ENCODE measurements at places on chromosomes 3 and 15. TPM values are rescaled to one million over a fixed set of nuclear protein-coding genes. Genes with fewer than 3 reads are reported as not detected.

DNA sequence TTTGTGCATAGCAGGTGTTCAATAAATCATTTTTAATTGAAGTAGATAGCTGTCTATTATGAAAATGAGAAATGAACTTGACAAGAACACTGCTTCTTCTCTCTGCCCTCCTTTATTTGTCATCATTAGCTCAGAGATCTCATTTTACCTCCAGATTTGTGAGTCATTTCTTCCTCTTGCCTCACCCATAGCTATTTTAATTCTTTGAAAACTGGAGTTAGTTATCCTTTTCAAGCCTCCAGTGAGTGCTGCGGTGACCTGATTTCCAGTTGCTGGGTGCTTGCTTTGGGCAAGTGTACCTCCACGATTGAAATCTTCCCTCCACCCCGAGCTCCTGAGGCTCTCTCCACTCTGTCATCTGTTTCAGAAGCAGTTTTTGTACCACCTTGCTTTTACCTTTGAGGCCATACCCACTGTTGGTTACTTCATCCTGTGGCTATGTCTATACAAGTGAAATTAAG lies 114.6 kb downstream of the NFKBIZ start:
- H3K27me3 ChIP-seq: no peaks in the 10 kb centered on the region
- DNase-seq: no peak
- peak overlapping the region; percentile 77 for H3K27ac ChIP-seq
- no peaks in the 10 kb centered on the region for H3K36me3 ChIP-seq
- peaks cover 24% of the 10 kb centered on the region for H3K4me1 ChIP-seq
- no peak overlapping the region for H3K4me3 ChIP-seq

- H3K4me3 ChIP-seq: no peak overlapping the region
- H3K36me3 ChIP-seq: peaks cover 14% of the 10 kb centered on the region
- no peak for DNase-seq
- H3K4me1 ChIP-seq: no peaks in the 10 kb centered on the region
- no peak overlapping the region for H3K27ac ChIP-seq
- H3K27me3 ChIP-seq: no peaks in the 10 kb centered on the region
Observed at GRCh38 chr3:139493826-139494385, 17.6 kb upstream of the RBP2 start.

OIP5 gene
- 1.4 TPM for total RNA-seq

- peaks cover 48% of the 10 kb centered on the region for H3K27me3 ChIP-seq
- no peak overlapping the region for H3K27ac ChIP-seq
- peaks cover 22% of the 10 kb centered on the region for H3K4me1 ChIP-seq
- H3K36me3 ChIP-seq: no peaks in the 10 kb centered on the region
- H3K4me3 ChIP-seq: no peak overlapping the region
- no peak for DNase-seq
Observed at GRCh38 chr3:173399044-173399443, 1.5 kb downstream of the NLGN1 start.

DNA sequence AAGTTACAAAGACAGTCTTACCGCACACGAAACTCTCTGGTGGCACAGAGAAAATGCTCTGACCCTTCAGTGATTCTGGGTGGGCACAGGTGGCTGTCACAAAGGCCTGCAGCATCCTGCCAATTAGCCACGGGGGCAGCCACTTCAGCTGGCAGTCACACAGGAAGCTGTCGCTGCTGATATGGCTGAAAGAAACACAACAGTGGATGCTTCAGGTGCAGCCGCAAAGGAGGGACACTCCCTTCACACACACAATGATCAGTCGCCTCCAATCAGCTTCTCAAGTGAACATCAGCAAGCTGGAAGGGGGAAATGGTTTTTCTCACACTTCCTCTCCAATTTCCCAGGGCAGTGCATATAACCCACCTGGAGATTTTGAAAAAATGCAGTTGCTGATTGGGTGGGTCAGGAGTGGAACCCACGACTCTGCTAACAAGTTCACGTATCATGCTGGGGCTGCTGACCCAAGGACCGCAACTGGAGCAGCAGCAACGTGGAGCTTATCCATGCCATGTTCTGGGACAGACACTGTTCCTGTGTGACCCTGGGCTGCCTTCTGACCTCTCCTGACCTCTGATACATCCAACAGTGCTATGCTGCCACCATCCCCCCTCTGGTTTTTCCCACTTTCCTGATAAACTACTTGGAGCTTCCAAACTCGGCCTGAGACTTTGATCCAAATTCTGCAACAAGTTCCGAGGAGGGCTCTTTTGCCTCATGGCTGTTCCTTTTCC lies 106.6 kb downstream of the LRIG1 start:
- H3K27ac ChIP-seq: peak overlapping the region; percentile 85
- H3K36me3 ChIP-seq: no peaks in the 10 kb centered on the region
- peaks cover 53% of the 10 kb centered on the region for H3K4me1 ChIP-seq
- no peaks in the 10 kb centered on the region for H3K27me3 ChIP-seq
- DNase-seq: no peak

DNA sequence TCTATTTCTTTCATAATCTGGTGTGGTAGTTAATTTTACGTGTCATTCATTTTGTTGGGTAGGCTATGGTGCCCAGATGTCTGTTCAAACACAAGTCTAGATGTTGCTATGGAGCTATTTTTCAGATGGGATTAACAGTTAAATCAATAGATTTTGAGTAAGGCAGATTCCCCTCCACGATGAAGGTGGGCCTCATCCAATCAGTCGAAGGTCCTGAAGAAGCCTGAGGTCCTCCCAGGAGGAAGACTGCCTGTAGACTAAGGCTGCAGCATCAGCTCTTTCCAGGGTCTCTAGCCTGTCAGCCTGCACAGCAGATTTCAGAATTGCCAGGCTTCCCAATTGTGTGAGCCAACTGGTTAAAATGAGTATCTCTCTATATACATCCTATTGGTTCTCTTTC lies 92.9 kb downstream of the GABRB3 start:
- no peak for DNase-seq
- no peak overlapping the region for H3K27ac ChIP-seq
- no peak overlapping the region for H3K4me3 ChIP-seq

GPR176 gene
- 0.12 TPM for total RNA-seq

DHX30 gene
- total RNA-seq: 71.3 TPM

DNA sequence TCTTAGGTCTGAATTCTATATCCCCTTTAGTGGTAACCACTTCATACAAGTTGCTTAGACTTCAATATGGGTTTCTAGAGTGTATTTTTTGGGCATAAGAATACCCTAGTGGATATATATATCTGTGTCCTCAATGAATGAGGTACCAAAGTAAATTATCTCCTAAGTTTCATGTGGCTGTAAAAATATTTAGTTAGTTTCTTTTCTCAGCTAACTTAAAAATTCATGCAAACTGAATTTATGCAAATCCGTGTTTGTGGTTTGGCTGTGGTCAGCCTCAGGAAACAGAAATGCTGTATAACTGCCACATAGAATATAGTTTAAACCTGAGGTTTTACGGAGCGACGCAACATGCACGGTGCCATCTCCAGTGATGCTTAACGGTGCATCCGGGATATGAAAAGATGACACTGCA lies 80.3 kb downstream of the PEX5L start:
- H3K4me3 ChIP-seq: no peak overlapping the region
- H3K27me3 ChIP-seq: peaks cover 27% of the 10 kb centered on the region
- H3K36me3 ChIP-seq: no peaks in the 10 kb centered on the region
- no peak for DNase-seq
- peaks cover 19% of the 10 kb centered on the region for H3K4me1 ChIP-seq
- no peak overlapping the region for H3K27ac ChIP-seq

LEKR1 gene
- total RNA-seq: 2.9 TPM

IL5RA gene
- total RNA-seq: not detected

- no peak for DNase-seq
- H3K27me3 ChIP-seq: no peaks in the 10 kb centered on the region
- peaks cover 3% of the 10 kb centered on the region for H3K4me1 ChIP-seq
Observed at GRCh38 chr3:105274536-105274935, 92.2 kb upstream of the ALCAM start.

DNA sequence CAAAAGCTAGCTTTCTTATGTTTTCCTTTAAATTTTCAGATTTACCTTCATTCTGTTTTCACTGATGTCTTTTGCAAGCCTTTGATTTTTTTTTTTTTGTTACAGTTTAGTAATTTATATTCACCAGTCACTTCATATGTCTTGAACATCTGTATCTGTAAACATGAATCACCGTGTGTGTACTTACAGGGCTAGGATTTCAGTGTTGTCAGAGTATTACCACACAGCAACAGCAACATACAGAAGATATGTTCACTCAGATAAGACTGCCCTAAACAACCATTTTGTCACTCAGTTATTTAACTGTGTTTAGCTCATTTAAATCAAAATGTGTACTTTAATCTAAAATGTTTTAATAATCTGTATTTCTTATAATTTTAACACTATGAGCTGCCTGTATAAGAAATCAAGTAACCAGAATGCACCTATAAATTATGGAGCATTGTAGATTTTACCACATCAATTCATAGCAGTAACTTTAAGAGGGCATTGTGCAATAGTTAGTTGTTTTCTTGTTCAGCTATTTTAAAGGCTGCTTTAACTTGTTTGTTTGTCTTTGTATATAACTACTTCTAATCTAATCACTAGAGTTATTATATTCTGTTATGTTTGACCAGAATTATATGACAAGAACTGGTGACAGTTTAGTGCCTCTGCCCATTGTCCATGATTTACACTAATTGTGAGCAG lies 50.4 kb downstream of the GHSR start:
- H3K27ac ChIP-seq: no peak overlapping the region
- peaks cover 4% of the 10 kb centered on the region for H3K27me3 ChIP-seq
- no peaks in the 10 kb centered on the region for H3K36me3 ChIP-seq
- DNase-seq: no peak

CILP gene
- 0.18 TPM for total RNA-seq

GRCh38 chr3:43298292-43298691 lies 12.0 kb downstream of the SNRK start:
- no peak for DNase-seq
- H3K4me1 ChIP-seq: peaks cover 64% of the 10 kb centered on the region
- no peak overlapping the region for H3K4me3 ChIP-seq
- H3K27me3 ChIP-seq: no peaks in the 10 kb centered on the region

STRIT1 gene
- not detected for total RNA-seq

DNA sequence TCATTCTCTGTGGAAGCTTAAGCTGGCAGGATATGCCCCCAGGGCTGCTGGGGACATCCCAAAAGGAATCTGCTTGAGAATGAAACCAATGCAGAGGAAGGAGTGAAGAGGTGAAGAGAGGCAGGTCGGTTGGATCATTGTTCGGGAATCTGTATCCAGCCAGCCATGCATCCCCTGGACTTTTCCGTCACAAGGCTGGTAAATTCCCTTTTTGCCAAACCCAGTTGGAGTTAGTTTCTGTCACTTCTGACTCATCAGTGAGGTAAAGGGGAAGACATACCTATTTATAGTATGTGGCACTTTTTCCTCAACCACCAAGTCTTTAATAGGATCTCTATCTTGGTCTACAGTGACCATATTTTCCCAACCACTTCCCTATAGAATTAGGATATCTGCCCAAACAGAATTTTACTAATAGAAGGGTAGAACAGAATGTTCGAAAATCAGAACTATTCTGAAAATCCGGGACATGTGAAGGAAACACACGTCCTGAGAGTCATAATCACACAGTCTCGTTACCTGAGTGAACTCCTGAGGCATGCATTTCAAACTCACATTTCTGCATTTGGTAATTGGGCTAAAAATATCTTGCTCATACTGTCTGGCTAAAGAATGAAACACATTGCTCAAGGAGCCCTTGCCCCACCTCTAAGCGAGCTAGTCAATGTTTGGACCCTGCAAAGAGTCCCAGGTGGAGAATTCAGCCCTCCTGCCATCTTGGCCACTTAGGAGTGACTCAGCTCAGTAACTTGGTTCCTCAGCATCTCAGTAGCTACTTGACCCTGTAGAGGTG lies 289.7 kb upstream of the ADAMTS9 start:
- no peaks in the 10 kb centered on the region for H3K4me1 ChIP-seq
- H3K27me3 ChIP-seq: no peaks in the 10 kb centered on the region
- no peaks in the 10 kb centered on the region for H3K36me3 ChIP-seq
- no peak overlapping the region for H3K27ac ChIP-seq
- no peak for DNase-seq

GP5 gene
- total RNA-seq: 0.18 TPM

- no peak overlapping the region for H3K27ac ChIP-seq
- H3K4me3 ChIP-seq: no peak overlapping the region
- no peak for DNase-seq
- H3K4me1 ChIP-seq: no peaks in the 10 kb centered on the region
- H3K36me3 ChIP-seq: peaks cover 21% of the 10 kb centered on the region
Observed at GRCh38 chr15:43547539-43547938, 30.1 kb downstream of the MAP1A start.

- no peak overlapping the region for H3K27ac ChIP-seq
- peaks cover 2% of the 10 kb centered on the region for H3K27me3 ChIP-seq
- no peak for DNase-seq
Observed at GRCh38 chr15:29196290-29196689, 73.3 kb downstream of the NSMCE3 start.

DAZL gene
- total RNA-seq: not detected

- H3K4me1 ChIP-seq: no peaks in the 10 kb centered on the region
- no peak overlapping the region for H3K27ac ChIP-seq
- peaks cover 1% of the 10 kb centered on the region for H3K27me3 ChIP-seq
- H3K36me3 ChIP-seq: peaks cover 3% of the 10 kb centered on the region
- no peak overlapping the region for H3K4me3 ChIP-seq
Observed at GRCh38 chr3:66898155-66898554, 100.0 kb upstream of the KBTBD8 start.

SLC15A2 gene
- total RNA-seq: 8.5 TPM

MYZAP gene
- 0.88 TPM for total RNA-seq

GOLGA6L9 gene
- 2.0 TPM for total RNA-seq

BMF gene
- 353 TPM for total RNA-seq

DNA sequence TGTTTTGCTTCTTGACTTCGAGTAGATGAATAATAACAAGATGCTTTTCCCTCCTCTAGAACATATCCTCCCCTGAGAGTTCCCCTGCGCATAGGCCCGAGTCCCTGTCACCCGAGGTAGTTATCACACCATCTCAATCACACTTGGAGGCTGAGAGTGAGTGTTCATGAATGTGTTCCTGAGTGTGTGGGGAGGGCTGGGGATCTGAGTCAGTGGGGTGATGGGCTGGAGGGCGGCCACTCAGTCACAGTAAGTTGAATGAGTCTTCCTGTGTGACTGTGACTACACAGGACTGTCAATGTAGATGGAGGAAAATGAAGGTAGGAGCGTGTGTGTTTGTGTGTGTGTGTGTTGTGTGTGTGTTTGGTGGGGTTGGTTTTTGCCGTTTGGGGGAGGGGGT lies 71.0 kb downstream of the SETD5 start:
- no peaks in the 10 kb centered on the region for H3K27me3 ChIP-seq
- no peak overlapping the region for H3K27ac ChIP-seq
- H3K4me3 ChIP-seq: no peak overlapping the region
- DNase-seq: no peak

AMIGO3 gene
- total RNA-seq: not detected

DUOXA2 gene
- not detected for total RNA-seq

GRCh38 chr15:25703726-25704125 lies 159.4 kb downstream of the ATP10A start:
- no peaks in the 10 kb centered on the region for H3K27me3 ChIP-seq
- no peaks in the 10 kb centered on the region for H3K36me3 ChIP-seq
- DNase-seq: no peak
- no peaks in the 10 kb centered on the region for H3K4me1 ChIP-seq

DNA sequence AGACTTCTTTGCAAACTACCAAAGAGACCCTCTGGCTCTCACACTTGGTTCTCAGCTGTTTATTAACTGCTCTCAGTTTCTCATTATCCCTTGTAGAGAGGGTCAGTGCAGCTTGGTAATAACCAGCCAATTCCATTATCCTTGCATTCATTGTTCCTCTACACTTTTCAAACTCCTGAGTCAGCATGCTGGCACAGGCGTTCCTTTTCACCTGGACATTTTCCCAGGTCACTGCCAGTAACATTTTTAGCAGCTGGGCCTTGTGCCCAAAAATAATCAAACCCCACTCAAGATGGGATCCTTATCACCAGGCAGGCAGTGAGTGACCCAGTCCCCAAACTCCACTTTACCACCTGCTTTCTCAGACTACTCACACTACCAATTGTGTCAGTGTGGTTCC lies 4.8 kb upstream of the SUMF1 start:
- no peak overlapping the region for H3K27ac ChIP-seq
- DNase-seq: no peak
- no peak overlapping the region for H3K4me3 ChIP-seq
- peaks cover 18% of the 10 kb centered on the region for H3K4me1 ChIP-seq
- no peaks in the 10 kb centered on the region for H3K36me3 ChIP-seq
- no peaks in the 10 kb centered on the region for H3K27me3 ChIP-seq
